ENCODE measurements at places on chromosomes 7 and 10.

DNA sequence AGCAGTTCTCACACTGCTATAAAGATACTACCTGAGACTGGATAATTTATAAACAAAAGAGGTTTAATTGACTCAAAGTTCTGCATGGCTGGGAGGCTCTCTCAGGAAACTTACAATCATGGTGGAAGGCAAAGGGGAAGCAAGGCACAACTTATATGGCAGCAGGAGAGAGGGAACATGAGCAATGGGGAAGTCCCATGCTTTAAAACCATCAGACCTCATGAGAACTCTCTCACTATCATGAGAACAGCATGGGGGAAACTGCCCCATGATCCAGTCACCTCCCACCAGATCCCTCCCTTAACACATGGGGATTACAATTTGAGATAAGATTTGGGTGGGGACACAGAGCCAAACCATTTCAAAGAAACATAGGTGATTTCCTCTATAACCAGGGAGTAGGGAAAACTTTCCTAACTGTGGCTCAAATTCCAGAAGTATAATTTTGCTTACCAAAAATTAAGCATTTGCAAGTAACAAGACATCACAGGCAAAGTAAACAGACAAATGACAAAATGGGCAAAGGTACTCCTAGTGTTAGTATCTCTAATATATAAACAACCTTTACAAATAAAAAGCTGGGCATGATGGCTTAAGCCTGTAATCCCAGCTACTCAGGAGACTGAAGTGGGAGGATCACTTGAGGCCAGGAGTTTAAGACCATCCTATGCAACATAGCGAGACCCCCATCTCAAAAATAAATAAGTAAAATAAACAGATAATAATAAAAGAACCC is 88.0 kb downstream of the KBTBD2 start:
- no peak for DNase-seq

DNA sequence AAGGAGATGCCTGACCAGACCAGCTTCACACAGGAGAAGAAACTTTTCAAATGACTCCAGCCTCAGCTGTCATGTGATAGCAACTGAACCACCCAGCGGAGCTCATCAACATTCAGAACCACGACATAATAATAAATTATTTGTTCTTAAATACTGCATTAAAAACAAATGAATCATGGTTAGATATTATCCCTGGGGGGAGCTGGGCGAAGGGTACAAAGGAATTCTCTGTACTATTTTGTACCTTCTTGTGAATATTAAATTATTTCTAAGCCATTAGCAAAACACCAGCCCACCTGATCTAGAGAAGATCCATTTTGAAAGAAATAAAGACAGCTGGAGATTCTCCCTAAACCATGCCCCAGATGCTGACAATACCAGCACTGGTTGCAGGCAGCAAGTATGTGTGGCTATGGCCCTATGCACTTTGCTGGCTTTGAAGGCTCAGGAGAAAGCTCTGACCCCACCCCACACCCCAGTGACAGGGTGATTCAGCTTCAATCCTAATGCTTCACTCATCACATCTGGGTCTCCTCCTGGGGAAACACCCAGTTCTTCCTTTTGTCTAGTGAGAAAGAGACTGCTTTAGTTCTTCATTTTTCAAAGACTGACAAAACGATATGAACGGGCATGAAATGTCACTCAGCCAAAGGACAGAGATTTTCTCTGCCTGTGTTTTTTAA is 45.5 kb upstream of the NKX2-3 start:
- no peak for DNase-seq

GRCh38 chr7:134368851-134369544 is 52.3 kb upstream of the SLC35B4 start:
- no peak for DNase-seq

- no peak for DNase-seq
Measured at GRCh38 chr10:22539579-22540298, 174.6 kb downstream of the PIP4K2A start.
